ENCODE measurements at places on chromosomes 5 and 9.

GRCh38 chr5:171676286-171676944 lies 109.2 kb upstream of the SMIM23 start:
- H3K4me1 ChIP-seq = no peaks in the 10 kb centered on the region
- no peak for DNase-seq
- no peak overlapping the region for H3K27ac ChIP-seq
- no peak overlapping the region for H3K4me3 ChIP-seq
- peaks cover 12% of the 10 kb centered on the region for H3K27me3 ChIP-seq
- H3K36me3 ChIP-seq = no peaks in the 10 kb centered on the region

- H3K4me3 ChIP-seq = peak overlapping the region; percentile 26
- peak overlapping the region; percentile 75 for H3K27ac ChIP-seq
- no peaks in the 10 kb centered on the region for H3K27me3 ChIP-seq
- H3K36me3 ChIP-seq = peaks cover 36% of the 10 kb centered on the region
- DNase-seq = no peak
These were observed 59.3 kb downstream of the OSTF1 start for GRCh38 chr9:75147638-75148037.

DNA sequence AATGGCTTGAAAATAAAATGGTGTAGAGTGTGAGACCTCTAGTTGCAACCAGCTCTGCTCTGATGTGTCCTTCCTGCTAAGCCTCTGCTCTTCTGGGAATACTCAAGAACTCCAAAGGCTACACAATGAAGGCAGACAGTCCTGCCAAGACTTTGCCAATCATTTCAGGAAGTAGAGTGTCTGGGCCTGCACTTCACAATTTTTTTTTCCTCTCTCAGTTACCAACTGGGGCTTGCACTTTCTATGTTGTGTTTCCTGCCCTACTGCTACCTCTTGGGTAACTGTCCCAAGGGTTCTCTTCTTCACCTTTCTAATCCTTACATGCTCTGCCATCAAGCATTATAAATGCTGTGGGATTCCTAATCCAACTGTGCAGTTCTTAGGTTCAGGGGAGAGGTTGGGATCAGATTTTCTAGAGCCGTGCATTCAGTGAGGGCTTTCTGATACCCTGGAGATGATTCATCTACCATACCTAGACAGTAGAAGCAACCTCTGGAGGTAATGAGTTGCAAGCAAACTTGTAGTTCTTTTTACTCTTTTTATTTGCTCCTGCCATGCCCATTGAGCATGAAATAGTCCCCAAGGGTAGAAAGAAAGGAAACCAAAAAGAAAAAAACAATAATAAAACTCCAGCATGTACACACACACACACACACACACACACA lies 365.9 kb downstream of the MLLT3 start:
- H3K36me3 ChIP-seq = no peaks in the 10 kb centered on the region
- H3K27me3 ChIP-seq = no peaks in the 10 kb centered on the region
- peak overlapping the region; percentile 80 for H3K27ac ChIP-seq
- H3K4me1 ChIP-seq = peaks cover 27% of the 10 kb centered on the region
- no peak for DNase-seq

- no peak overlapping the region for H3K4me3 ChIP-seq
- H3K4me1 ChIP-seq = no peaks in the 10 kb centered on the region
- no peak for DNase-seq
- no peak overlapping the region for H3K27ac ChIP-seq
- peaks cover 31% of the 10 kb centered on the region for H3K27me3 ChIP-seq
These were observed 7.3 kb upstream of the OR2V1 start for GRCh38 chr5:181138258-181138657.

DNA sequence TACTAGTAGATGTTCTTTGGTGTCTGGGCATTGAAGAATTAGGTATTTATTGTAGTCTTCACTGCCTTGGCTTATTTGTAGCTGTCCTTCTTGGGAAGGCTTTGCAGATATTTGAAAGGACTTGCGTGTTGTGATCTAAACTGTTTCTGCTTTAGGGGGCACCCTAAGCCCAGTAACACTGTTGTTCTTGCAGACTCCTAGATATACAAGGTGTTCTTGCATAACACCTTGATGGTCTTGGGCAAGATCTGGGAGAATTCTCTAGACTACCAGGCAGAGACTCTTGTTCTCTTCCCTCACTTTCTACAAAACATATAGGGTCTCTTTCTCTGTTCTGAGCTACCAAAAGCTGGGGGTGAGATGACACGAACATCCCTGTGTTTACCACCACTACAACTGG lies 179.1 kb downstream of the FAM170A start:
- no peak for DNase-seq
- peaks cover 1% of the 10 kb centered on the region for H3K27me3 ChIP-seq
- no peaks in the 10 kb centered on the region for H3K4me1 ChIP-seq
- H3K27ac ChIP-seq = no peak overlapping the region
- no peak overlapping the region for H3K4me3 ChIP-seq
- peaks cover 14% of the 10 kb centered on the region for H3K36me3 ChIP-seq

DNA sequence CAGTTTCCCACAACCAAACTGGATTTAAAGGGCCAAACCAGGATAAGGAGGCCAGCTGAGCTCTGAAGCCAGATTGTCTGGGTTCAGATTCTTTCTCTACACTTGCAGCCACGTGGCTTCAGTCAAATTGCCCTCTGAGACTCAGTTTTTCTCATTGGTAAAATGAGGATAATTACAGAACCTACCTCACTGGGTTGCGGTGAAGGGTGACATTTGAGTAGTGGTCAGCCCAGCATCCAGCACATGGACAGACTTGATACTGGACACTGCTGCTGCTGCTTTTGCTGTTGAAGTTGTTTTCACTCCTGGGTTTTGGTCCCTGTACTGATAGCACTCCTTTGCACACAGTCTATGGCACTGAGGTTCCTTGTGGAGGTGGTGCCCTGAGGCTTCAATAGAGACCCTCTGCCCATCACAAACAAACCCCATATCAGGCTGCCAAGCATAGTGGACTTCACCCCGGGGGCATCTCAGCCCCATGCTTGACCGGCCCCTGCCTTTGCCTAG lies 25.7 kb upstream of the CDKN2AIPNL start:
- H3K4me1 ChIP-seq = peaks cover 21% of the 10 kb centered on the region
- no peaks in the 10 kb centered on the region for H3K27me3 ChIP-seq
- H3K27ac ChIP-seq = peak overlapping the region; percentile 61
- no peak for DNase-seq
- no peak overlapping the region for H3K4me3 ChIP-seq

- no peaks in the 10 kb centered on the region for H3K36me3 ChIP-seq
- no peak for DNase-seq
- peaks cover 4% of the 10 kb centered on the region for H3K27me3 ChIP-seq
- no peak overlapping the region for H3K4me3 ChIP-seq
- H3K4me1 ChIP-seq = no peaks in the 10 kb centered on the region
These were observed 28.5 kb upstream of the IL17B start for GRCh38 chr5:149407323-149408251.

DNA sequence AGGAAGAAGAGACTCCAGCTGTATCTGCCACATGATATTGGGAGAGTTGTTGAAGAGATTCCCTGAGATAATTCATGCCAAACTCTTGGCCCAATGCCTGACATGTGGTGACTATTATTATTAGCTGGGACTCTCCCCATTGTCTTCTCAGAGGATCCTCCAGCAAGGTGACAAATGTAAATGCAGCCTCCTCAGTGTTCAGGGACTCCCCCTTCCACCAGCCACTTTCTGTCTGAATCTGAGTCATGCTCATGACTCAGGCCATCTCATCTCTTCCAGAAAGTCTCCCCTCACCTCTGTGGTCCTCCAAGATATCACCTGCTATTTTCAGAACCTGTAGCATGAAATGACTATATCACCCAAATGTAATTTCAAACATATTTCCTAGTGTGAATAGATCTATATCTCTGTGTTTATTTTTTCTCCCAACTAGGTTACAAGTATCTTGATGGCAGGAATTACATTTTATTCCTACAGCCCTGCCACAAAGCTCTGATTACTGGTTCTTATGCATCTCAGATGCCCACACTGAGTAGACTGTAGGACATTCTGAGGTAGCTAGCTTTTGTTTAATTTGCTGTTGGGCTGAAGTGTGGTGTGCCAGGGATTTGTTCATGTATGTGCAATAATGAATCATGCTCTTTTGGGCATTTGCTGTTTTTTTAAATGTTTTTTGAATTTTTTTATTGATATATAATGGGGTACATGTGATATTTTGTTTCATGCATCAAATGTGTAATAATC lies 126.6 kb upstream of the IL12B start:
- H3K27ac ChIP-seq = no peak overlapping the region
- H3K4me1 ChIP-seq = peaks cover 20% of the 10 kb centered on the region
- H3K27me3 ChIP-seq = peaks cover 10% of the 10 kb centered on the region
- DNase-seq = no peak

- H3K4me1 ChIP-seq = peaks cover 12% of the 10 kb centered on the region
- H3K4me3 ChIP-seq = no peak overlapping the region
- no peak overlapping the region for H3K27ac ChIP-seq
These were observed 4.5 kb downstream of the LRRTM2 start for GRCh38 chr5:138870611-138871010.

GRCh38 chr5:178106556-178107239 lies 6.6 kb upstream of the N4BP3 start:
- peaks cover 32% of the 10 kb centered on the region for H3K4me1 ChIP-seq
- H3K27ac ChIP-seq = no peak overlapping the region
- no peak for DNase-seq
- H3K4me3 ChIP-seq = no peak overlapping the region

GRCh38 chr9:22382331-22382730 lies 64.3 kb upstream of the DMRTA1 start:
- H3K36me3 ChIP-seq = no peaks in the 10 kb centered on the region
- H3K4me3 ChIP-seq = no peak overlapping the region
- no peaks in the 10 kb centered on the region for H3K4me1 ChIP-seq
- DNase-seq = no peak
- no peaks in the 10 kb centered on the region for H3K27me3 ChIP-seq
- no peak overlapping the region for H3K27ac ChIP-seq

GRCh38 chr9:129595903-129596540 lies 24.9 kb downstream of the C9orf50 start:
- peak overlapping the region; percentile 75 for H3K27ac ChIP-seq
- H3K36me3 ChIP-seq = no peaks in the 10 kb centered on the region
- DNase-seq = no peak
- H3K4me1 ChIP-seq = peaks cover 25% of the 10 kb centered on the region
- H3K27me3 ChIP-seq = no peaks in the 10 kb centered on the region

GRCh38 chr5:41735213-41735612 lies 135.0 kb downstream of the OXCT1 start:
- H3K27me3 ChIP-seq = no peaks in the 10 kb centered on the region
- DNase-seq = no peak
- H3K27ac ChIP-seq = no peak overlapping the region
- no peaks in the 10 kb centered on the region for H3K4me1 ChIP-seq
- H3K36me3 ChIP-seq = peaks cover 39% of the 10 kb centered on the region

DNA sequence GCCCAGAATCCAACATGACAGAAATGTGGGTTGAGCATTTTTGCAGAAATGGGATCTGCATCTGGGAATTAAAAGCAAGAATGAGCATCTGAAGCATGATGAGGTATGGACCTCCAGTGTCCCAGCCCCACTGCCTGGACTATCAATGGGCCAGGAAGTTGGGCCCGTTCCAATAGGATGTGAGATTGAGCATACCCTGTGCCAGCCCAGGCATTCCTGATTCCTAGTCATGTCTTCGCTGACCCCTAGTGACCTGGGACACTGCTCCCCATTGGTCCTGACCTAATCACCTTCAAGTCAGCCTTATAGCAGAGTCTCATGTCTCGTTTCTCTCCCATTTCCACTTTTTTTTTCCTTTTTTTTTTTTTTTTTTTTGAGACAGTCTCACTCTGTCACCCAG lies 197.4 kb upstream of the IRX2 start:
- H3K36me3 ChIP-seq = no peaks in the 10 kb centered on the region

GRCh38 chr9:128390150-128390812 lies 19.1 kb downstream of the URM1 start:
- DNase-seq = no peak
- H3K36me3 ChIP-seq = peaks cover 58% of the 10 kb centered on the region
- no peaks in the 10 kb centered on the region for H3K27me3 ChIP-seq
- H3K4me1 ChIP-seq = no peaks in the 10 kb centered on the region

DNA sequence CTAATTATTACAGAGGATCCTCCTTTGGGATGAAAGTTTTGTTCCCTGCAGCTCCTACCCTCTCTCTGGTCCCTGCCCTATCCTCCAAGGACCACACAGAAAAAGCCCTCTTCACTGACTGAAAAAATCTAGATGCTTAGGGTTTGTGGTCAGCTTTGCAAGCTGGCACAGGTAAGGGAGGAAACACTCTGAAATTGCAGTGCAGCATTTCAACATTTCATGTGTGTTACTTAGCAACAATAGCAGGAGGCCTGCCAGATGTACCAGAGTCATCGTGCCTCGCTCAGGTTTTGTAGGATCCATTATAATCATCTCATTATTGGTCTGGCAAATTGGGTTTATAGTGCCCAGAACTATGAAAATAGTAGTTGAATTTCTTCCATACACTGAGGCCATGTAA lies 109.5 kb downstream of the PALM2AKAP2 start:
- no peaks in the 10 kb centered on the region for H3K27me3 ChIP-seq
- no peak for DNase-seq
- H3K4me3 ChIP-seq = no peak overlapping the region

- no peak for DNase-seq
- no peak overlapping the region for H3K27ac ChIP-seq
- H3K36me3 ChIP-seq = peaks cover 27% of the 10 kb centered on the region
- H3K27me3 ChIP-seq = no peaks in the 10 kb centered on the region
These were observed 179.8 kb upstream of the ARRDC3 start for GRCh38 chr5:91562922-91563321.

GRCh38 chr9:33780276-33780675 lies 15.1 kb upstream of the PRSS3 start:
- no peak for DNase-seq
- no peak overlapping the region for H3K27ac ChIP-seq
- no peak overlapping the region for H3K4me3 ChIP-seq
- H3K36me3 ChIP-seq = no peaks in the 10 kb centered on the region

DNA sequence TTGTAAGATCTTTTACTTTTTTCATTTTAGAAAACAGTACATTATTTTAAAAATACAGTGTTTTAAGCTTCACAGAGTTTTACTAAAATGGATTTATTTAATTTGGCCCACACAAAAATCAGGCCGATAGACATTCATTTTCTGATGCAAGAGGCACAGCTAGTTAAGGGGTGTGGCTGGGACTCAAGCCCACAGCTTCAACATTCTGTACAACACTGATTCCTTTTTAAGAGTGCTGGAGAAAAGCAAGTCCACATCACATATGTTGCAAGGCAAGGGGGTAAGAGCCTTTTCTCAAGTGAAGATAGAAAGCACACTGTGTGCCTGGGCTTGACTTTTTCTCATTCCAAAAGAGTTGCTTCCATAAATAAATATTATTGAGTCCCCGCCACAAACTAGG lies 195.9 kb downstream of the RFK start:
- H3K4me3 ChIP-seq = no peak overlapping the region
- H3K27ac ChIP-seq = no peak overlapping the region
- H3K36me3 ChIP-seq = peaks cover 2% of the 10 kb centered on the region
- H3K4me1 ChIP-seq = no peaks in the 10 kb centered on the region
- no peaks in the 10 kb centered on the region for H3K27me3 ChIP-seq
- no peak for DNase-seq

- no peak overlapping the region for H3K27ac ChIP-seq
- peaks cover 3% of the 10 kb centered on the region for H3K4me1 ChIP-seq
- no peaks in the 10 kb centered on the region for H3K36me3 ChIP-seq
- no peak for DNase-seq
These were observed 58.0 kb upstream of the SYNPO start for GRCh38 chr5:150582241-150583109.

GRCh38 chr9:135982499-135983207 lies 21.5 kb upstream of the UBAC1 start:
- H3K4me3 ChIP-seq = no peak overlapping the region
- no peaks in the 10 kb centered on the region for H3K36me3 ChIP-seq
- no peak for DNase-seq
- peaks cover 13% of the 10 kb centered on the region for H3K4me1 ChIP-seq

- H3K27ac ChIP-seq = no peak overlapping the region
- peaks cover 4% of the 10 kb centered on the region for H3K27me3 ChIP-seq
- peak overlapping the region; percentile 85 for H3K4me3 ChIP-seq
- no peaks in the 10 kb centered on the region for H3K36me3 ChIP-seq
- peaks cover 11% of the 10 kb centered on the region for H3K4me1 ChIP-seq
These were observed 534 bp upstream of the SAPCD2 start for GRCh38 chr9:137070906-137071275.
